Activated CD8-positive, alpha-beta memory T cell treated with anti-CD3 and anti-CD28 coated beads for 1 hour (primary cell): ENCODE measurements at places on chromosomes 3 and 15.

GRCh38 chr3:116057400-116058006 lies 387.8 kb downstream of the LSAMP start:
- no peak for DNase-seq

DNA sequence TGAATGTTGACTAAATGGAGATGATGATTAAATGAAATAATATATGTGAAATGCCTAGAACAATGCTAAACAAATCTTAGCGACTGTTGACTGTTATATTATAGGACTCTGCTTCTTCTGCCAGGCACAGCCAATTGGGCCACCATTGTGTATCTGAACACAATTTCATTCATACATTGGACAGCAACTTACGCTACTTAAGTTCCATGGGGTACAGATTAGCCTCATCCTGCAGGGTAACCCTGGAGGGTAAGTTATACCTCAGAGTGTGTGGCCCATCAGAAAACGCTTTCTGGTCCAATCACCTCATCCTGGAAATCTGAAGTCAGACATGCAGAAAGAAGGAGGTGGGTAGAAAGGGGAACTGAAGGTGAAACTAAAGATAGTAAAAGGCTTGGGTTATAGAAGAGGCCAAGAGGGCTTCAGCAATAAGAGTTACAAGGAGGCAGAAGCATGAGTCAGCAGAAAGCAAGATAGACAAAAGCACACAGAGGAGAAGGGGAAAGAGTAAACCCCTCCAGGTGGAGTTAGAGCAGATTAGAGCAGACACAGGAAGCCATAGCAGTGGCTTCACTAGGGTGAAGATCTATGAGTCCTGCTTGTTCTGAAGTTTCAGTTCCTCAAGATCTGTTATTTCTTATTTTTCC lies 119.3 kb upstream of the SLC24A5 start:
- DNase-seq = no peak

DNA sequence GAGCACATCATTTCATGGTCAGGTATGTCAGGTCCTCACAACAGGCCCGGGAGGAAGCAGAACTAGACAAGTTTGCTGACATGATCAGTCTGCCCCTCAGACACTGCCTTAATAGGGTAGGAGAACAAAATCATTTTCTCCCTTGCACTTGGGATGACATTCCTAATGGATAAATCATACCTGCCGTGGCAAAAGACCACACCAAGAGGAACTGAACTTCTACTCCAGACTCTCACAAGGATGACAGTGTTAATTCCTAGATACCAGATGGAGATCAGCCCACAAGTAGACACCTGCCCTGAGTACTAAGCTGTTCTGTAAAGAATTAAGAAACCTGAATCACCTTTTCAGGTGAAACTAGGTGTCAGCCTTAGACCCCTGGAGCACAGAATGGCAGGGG lies 19.5 kb downstream of the SIAH2 start:
- DNase-seq = no peak

- peak; percentile 25 for DNase-seq
Measured at GRCh38 chr15:39624806-39625205, 43.9 kb downstream of the THBS1 start.

DNA sequence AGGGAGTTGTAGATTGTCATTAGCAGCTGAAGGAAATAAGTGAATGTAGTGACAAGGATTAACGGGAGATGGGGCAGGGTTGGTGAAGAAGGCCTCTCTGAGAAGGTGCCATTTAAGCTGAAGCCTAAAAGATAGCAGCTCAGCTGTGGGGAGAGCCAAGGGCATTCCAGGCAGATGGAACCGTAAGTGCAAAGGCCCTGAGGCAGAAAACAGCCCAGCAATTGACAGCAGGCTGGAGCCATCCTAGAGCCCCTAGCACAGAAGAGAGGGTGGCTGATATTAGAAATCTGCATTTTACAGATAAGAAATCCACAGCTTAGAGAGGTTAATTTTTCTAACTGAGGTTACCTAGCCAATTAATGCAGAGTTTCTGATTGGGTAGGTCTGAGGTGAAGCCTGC lies 374.5 kb upstream of the PROK2 start:
- DNase-seq = no peak

DNA sequence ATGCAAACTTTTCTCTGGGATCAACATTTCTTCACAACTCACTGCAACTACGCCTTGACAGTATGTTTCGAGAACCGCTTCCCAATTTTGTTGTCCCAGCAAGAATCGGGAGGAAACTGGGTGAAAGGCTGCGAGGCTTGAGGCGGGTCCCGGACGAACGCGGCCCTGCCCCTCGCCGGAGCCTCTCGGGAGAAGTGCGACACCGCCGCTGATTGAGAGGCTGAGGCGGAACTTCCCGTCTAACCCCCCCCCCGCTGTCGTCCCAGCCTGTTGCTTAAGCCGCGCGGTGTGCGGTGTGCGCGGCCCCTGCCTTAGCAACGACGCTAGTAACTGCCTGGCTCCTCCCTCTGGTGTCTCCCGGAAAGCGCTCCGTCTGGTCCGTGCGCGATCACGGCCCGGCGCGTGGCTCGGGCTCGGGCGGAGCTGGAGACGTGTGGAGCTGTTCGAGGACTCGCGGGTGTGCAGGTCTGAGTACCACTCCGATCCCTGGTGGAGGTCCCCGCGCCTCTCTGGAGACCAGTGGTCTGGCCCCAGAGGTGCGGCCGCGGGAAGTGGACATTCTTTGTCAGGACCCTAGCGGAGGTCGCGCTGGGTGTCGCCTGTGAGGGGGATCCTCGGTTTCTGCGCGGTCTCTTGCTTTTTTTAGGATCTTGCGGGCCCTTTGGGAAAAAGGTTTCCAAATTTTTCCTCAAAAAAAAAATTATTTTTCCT lies at the start of the genes DTWD1 and FAM227B:
TSS of gene DTWD1 (plus strand) at position 391 of the 711 bp plus-strand sequence. CDS start 4,120 bp downstream, outside the sequence.
TSS of gene FAM227B (minus strand) at position 161 of the 711 bp plus-strand sequence. CDS start 5,647 bp downstream, outside the sequence.
- DNase-seq = peak; percentile 87

DNA sequence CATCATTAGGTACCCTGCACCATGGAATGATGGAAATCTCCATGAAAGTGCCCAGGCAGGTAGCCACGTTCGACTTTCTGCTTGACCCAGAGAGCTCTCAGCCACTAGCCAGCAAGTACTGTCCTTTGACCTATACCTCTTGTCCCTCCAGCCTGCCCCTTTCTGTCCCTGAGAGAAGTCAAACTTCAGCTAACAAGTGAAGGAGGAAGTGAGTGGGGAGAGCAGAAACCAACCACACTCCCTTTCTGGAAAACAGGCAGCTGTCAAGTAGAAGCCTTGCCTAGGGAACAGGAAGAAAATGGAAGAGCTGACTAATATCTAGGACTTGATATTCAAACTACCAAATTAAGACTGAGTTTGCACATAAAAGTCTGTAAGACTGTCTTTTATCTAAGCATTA lies 30.3 kb upstream of the FSTL1 start:
- no peak for DNase-seq

GRCh38 chr15:27714675-27715074 lies 384.4 kb downstream of the OCA2 start:
- no peak for DNase-seq

DNA sequence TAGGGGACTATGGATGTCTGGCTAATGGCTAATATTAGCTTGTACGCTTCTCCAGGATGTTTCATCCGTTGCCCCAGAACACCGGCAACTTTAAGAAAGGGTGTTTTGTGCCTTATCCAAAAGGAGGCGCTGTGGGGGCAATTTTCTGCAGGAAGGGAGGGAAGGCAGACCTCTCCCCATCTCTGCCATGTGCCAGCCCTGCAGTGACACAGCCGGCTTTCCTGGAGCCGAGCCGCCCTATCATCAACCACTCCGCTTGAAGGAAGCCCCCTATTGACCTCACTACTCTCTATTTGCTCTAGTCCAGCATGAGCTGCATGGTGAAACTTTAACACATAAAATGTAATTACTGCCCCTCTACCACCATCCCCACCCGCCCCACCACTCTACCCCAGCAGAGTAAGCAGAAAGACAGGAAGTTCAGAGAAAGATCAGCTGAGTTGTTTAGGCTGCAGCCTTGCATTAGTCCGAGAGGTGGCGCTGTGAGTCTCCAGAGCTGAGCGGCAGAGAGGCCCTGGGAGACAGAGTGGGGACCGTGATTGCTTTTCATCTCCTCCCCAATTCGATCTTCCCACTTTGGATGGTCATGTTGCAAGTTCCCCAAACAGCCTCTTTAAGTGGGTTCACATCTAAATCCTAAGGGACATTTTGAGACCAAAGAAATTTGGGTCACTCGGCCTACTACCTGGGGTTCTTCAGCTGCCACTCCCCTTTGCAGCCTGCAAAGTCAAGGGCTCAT lies 24.5 kb upstream of the RAD18 start:
- no peak for DNase-seq

DNA sequence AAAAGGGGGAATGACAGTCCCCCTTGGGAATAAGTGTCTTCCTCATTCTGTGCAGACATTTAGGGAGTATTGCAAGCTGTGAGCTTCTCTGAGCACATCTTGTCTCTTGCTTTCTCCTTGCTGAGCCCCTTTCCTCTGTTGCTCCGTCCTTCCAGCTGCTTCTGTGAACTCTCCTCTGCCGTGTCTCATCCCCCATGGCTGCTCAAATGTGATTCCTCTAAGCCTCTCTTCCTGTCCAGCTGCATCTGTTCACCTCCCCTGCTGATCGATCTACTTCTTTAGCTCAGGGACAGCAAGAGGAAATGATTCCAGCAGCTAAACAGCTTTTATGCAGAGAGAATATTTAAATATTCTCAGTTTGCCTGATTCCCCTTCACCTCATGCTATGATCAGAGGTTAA lies 328.0 kb upstream of the DNAJC19 start:
- no peak for DNase-seq

- no peak for DNase-seq
Measured at GRCh38 chr3:70933105-70933810, 620.8 kb upstream of the MDFIC2 start.

GRCh38 chr3:50675179-50676030 lies 678 bp downstream of the DOCK3 start:
- DNase-seq = no peak

DNA sequence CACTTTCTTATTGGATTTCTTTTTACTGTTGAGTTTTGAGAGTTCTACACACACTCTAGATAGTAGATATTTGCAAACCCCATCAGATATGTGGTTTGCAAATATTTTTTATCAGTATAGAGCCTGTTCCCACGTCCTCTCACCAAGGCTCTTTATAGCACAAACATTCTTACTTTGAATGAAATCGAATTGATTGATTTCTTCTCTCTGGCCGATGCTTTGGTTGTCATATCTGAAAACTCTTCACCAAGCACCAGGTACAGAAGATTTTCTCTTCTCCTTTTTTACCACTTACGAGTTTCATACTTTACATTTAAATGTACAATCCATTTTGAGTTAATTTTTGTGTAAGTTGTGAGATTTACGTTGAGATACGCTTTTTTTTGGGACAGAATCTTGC lies 163.4 kb downstream of the PTPRG start:
- DNase-seq = no peak

DNA sequence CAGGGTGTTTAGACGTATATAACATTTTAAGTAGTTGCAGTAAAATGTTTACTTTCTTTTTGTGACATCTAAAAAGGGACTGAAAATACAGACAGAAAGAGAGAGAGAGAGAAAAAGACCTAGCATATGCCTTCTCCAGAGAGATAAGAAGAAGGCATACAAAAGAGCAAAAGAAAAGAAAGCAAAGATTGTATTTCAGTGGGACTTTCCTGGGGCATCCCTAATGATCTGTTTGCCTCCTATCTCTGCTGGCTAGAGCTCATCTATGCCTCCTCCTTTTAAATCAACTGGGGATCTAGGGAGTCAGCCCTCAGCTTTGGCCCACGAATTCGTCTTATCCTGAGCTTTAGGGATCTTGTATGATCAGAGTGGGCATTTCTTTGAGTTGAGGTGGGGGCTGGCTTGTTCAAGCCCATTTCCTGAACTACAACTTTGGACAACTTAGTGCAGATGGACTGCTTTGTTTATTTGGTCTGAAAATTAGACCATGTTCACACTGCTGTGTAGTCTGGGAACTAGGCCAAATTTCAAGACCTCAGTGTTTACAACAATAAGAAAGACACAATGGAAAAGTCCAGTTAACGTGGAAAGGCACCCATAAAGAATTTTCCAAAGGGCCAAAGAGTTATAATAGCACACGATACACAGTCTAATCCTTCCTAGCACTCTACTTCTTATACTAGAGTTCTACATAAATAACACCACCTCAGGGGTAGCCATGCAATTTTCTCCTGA lies 61.0 kb downstream of the ATP8B4 start:
- DNase-seq = no peak

GRCh38 chr3:193909387-193909786 lies 226.6 kb upstream of the HES1 start:
- DNase-seq = no peak
